Smooth muscle cell of the umbilical artery (primary cell): ENCODE measurements at places on chromosomes 12 and 14. TPM values are rescaled to one million over a fixed set of nuclear protein-coding genes. Genes with fewer than 3 reads are reported as not detected.

SCYL2 gene
- 37.1 and 53.3 TPM in 2 replicates for total RNA-seq

RIMBP2 gene
- total RNA-seq, result not detected in 2 replicates

RPL10L gene
- total RNA-seq, result not detected in 2 replicates

CCDC59 gene
- total RNA-seq, result 54.9 and 70.9 TPM in 2 replicates

KLRD1 gene
- 0.14 and 0.30 TPM in 2 replicates for total RNA-seq

PTCSC3 gene
- not detected in 2 replicates for total RNA-seq

GPX2 gene
- total RNA-seq, result not detected in 2 replicates

RTN1 gene
- total RNA-seq, result 7.5 and 15.4 TPM in 2 replicates

PTPN21 gene
- 9.2 and 18.2 TPM in 2 replicates for total RNA-seq

LGR5 gene
- not detected in 2 replicates for total RNA-seq

BIN2 gene
- total RNA-seq, result not detected in 2 replicates

VDR gene
- total RNA-seq, result 8.5 and 12.2 TPM in 2 replicates

PTHLH gene
- 3.2 and 13.4 TPM in 2 replicates for total RNA-seq

CISTR gene
- total RNA-seq, result not detected in 2 replicates

P2RX2 gene
- total RNA-seq, result not detected in 2 replicates

AKAP5 gene
- 3.6 and 10.7 TPM in 2 replicates for total RNA-seq

AKAP6 gene
- total RNA-seq, result 1.2 and 5.3 TPM in 2 replicates

C1S gene
- 67.2 and 431 TPM in 2 replicates for total RNA-seq

RABGGTA gene
- total RNA-seq, result 29.7 and 35.2 TPM in 2 replicates

MAP3K9 gene
- total RNA-seq, result 0.59 and 1.4 TPM in 2 replicates

DUSP16 gene
- total RNA-seq, result 4.8 and 7.4 TPM in 2 replicates

PPP1R1A gene
- not detected in 2 replicates for total RNA-seq

SLC22A17 gene
- 30.4 and 54.9 TPM in 2 replicates for total RNA-seq

IFNG-AS1 gene
- not detected in 2 replicates for total RNA-seq

BRMS1L gene
- 4.8 and 5.3 TPM in 2 replicates for total RNA-seq

SNRPF gene
- total RNA-seq, result 7.4 and 7.7 TPM in 2 replicates

LBHD2 gene
- total RNA-seq, result not detected in 2 replicates

ADCY4 gene
- total RNA-seq, result 0.59 and 0.97 TPM in 2 replicates

POU6F1 gene
- total RNA-seq, result 1.2 and 2.4 TPM in 2 replicates

ALX1 gene
- total RNA-seq, result 0.18 TPM in 1 of 2 replicates, not detected in the other

HOXC9 gene
- total RNA-seq, result 4.3 and 4.5 TPM in 2 replicates

ACVRL1 gene
- total RNA-seq, result 3.9 and 4.4 TPM in 2 replicates

SERPINA1 gene
- 0.30 and 0.32 TPM in 2 replicates for total RNA-seq

PTPN6 gene
- total RNA-seq, result not detected in 2 replicates

ADCK1 gene
- 5.9 and 8.0 TPM in 2 replicates for total RNA-seq

MMP19 gene
- 5.6 and 7.4 TPM in 2 replicates for total RNA-seq

PIP4P1 gene
- total RNA-seq, result 17.3 and 20.2 TPM in 2 replicates

AVPR1A gene
- total RNA-seq, result not detected in 2 replicates

MGST1 gene
- total RNA-seq, result 29.4 and 31.4 TPM in 2 replicates

ASPG gene
- not detected in 2 replicates for total RNA-seq

C12orf60 gene
- total RNA-seq, result 1.0 and 1.2 TPM in 2 replicates

GPRC5D gene
- not detected in 2 replicates for total RNA-seq

GCH1 gene
- 1.6 and 9.5 TPM in 2 replicates for total RNA-seq

ATP23 gene
- total RNA-seq, result 6.8 and 7.9 TPM in 2 replicates

MYBPC1 gene
- total RNA-seq, result not detected in 2 replicates

TAS2R8 gene
- not detected in 2 replicates for total RNA-seq

GPR162 gene
- 2.1 and 2.6 TPM in 2 replicates for total RNA-seq

CNTN1 gene
- total RNA-seq, result 3.6 and 11.8 TPM in 2 replicates
